Transverse colon (tissue), 4 donors: ENCODE measurements at places on chromosomes 1 and 21. TPM values are rescaled to one million over a fixed set of nuclear protein-coding genes. Genes with fewer than 3 reads are reported as not detected.

Gene LRRC7
- not detected for total RNA-seq

- peak; percentile 59 for DNase-seq
These were observed 7.4 kb downstream of the IRF2BP2 start for GRCh38 chr1:234602334-234603220.

Gene CDKN2C
- 10.3 TPM for total RNA-seq

- no peak for DNase-seq
These were observed 727.6 kb upstream of the CHRM3 start for GRCh38 chr1:238658763-238659162.

Gene KLHDC9
- total RNA-seq: not detected

DNA sequence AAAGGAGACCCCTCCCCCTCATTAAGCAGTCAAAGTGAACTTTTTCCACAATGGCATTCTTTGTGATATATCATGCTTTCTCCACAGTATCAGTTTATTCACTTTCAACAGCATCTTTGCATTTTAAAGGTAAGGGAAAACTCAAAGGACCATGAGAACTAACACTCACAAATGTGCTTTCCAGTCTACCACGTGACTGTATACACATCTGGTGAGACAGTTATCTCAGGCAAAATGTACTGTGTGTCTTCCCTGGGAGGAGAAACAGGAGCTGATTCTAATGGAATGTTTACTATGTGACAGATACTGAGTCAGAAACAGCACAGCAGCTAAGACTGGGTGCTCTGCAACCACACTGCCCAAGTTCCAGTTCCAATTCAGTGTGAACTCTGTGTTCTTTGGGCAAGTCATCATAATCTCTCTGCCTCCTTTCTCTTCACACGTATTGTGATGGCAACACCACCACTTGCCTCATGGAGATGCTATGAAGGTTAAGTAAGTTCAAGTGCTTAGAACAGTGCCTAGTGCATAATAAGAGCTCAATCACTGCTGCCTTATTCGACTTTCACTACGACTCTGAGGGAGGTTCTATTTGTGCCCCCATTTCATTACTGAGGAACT lies 79.0 kb downstream of the SLC45A1 start:
- peak; percentile 34 for DNase-seq

Gene EDARADD
- total RNA-seq: not detected

Gene THEM5
- not detected for total RNA-seq

- DNase-seq: no peak
These were observed 54.9 kb downstream of the PATJ start for GRCh38 chr1:61797045-61797755.

GRCh38 chr21:39720126-39720778 lies 24.7 kb upstream of the IGSF5 start:
- no peak for DNase-seq

Gene FLG2
- total RNA-seq: not detected

GRCh38 chr1:24859063-24860010 lies 70.7 kb downstream of the RUNX3 start:
- DNase-seq: no peak

Gene ADGRB2
- 0.55 TPM for total RNA-seq

DNA sequence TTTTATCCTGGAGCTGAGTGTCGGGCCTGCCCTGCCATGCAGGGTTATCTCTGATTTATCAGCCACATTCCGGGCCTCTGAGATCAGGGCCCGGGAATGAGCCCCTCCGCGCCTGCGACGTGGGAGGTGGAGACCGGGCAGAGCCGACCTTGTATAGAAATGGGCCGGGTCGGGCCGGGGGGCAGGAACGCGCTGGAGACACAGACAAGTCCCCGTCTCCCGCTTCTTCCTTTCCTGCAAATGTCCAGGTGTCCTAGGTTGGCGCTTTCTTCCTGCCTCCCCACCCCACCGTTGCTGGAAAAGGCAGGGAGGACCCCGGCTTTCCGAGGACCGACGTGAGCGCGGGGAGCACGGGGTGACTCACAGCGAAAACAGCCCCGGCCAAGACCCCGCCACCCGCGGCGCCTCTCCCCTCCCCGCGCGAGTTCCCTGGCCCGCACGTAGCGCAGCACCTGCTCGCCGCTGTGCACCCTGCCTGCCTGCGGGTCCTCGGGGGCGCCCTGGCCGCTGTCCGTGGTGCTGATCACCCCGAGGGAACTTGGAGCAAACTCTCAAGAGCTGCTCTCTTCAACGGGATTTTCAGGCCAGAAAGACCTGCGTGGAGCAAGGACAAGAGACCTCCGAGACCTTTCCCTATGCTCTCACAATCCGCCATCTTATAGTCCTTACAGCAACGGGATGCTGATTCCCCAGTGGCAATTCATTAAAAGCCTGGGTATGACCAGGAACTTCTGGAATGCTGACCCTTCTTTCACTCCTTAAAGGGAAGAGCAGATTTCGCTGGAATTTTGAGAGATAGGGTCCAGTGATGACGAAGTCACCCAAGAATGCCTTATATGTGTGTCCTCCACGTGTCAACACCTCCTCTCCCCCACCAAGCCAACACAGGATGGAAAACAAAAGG lies 475 bp upstream of the NPPB start:
- peak; percentile 40 for DNase-seq

- no peak for DNase-seq
These were observed 8.7 kb downstream of the SH3BP5L start for GRCh38 chr1:248817065-248817464.

- peak; percentile 24 for DNase-seq
These were observed 18.4 kb upstream of the RPL11 start for GRCh38 chr1:23673086-23673813.

- peak; percentile 21 for DNase-seq
These were observed 735 bp upstream of the BRINP3 start for GRCh38 chr1:190478149-190479049.

- DNase-seq: no peak
These were observed 121.6 kb upstream of the ADAR start for GRCh38 chr1:154729577-154729976.

- no peak for DNase-seq
These were observed 29.1 kb downstream of the CHML start for GRCh38 chr1:241611063-241611462.

Gene COL8A2
- total RNA-seq: 5.4 TPM

GRCh38 chr1:28154078-28154594 lies 22.4 kb downstream of the PTAFR start:
- DNase-seq: no peak

- no peak for DNase-seq
These were observed 70.3 kb downstream of the ABCA4 start for GRCh38 chr1:94050675-94051074.

Gene FAM110D
- total RNA-seq: 0.82 TPM
